ENCODE measurements at places on chromosomes 4 and X. TPM values are rescaled to one million over a fixed set of nuclear protein-coding genes. Genes with fewer than 3 reads are reported as not detected.

GRCh38 chrX:11509786-11510185, 155.9 kb downstream of the ARHGAP6 start:
- DNase-seq: no peak

Gene BRS3
- total RNA-seq: not detected

Gene F8A1
- total RNA-seq: 13.9 TPM

- DNase-seq: no peak
Observed at GRCh38 chrX:125382148-125382628, 62.5 kb downstream of the TEX13C start.

DNA sequence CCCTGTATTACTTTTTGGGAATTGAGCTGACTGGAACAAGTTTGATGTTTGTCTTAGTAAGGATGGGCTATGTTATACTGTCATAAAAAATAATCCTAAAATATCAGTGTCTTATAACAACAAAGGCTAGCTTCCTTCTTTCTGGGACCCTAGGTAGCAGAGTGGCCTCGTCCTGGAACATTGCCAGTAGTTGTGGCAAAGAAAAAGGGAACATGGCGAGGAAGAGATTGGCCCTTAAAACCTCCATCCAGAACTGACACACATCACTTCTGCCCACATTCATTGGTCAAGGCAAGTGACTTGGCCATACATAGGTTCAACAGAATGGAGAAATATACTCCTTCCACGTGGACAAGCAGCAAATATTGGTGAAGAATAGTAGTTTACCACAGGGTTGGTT, 287.9 kb downstream of the PPP1R2C start:
- DNase-seq: no peak

Gene C4orf50
- total RNA-seq: 0.06 TPM

DNA sequence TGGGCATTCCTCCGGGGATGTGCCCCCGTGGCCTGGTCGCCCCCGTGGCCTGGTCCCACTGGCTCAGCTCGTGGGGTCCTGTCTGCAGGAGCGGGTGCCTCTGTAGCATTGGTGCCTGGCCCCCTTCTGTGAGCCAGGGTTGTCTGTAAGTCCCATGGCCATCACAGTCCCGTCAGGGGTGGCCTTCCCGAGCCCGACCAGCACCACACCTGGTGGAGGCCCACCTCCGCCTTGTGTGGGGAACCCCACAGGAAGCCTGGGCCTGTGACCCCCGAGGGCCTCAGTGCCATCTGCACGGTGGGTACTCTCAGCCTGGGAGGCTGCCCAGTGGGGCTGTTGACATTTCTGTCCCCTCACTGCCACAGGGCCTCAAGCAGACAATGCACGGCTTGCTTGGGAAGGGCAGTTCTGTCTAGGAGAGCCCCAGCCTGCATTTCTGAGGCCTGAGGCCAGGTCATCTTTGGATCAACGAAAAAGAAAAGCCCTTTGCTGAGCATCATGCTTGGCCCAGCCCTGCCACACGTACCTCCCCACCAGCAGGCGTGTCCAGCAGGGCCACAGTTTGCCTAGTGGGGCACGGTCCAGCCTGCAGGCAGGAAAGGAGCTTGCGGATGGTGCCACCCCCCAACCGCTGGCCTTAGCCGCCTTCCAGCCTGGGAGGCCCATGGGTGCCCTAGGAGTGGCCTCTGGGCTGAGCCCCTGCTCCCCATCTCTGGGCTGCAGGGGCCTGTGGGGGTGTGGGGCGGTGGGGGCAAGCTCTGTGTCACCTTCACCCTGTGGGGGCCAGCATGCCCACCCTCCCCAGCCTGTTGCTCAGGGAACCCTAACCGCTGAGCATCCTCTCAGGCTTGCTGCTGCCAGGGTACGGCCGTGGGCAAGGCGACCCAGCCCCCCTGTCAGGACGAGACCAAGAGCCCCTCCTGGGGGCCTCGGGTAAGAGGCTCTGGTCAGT, 23.2 kb downstream of the NKX1-1 start:
- DNase-seq: peak; percentile 46

GRCh38 chrX:20487227-20487626, 220.5 kb upstream of the RPS6KA3 start:
- DNase-seq: no peak

DNA sequence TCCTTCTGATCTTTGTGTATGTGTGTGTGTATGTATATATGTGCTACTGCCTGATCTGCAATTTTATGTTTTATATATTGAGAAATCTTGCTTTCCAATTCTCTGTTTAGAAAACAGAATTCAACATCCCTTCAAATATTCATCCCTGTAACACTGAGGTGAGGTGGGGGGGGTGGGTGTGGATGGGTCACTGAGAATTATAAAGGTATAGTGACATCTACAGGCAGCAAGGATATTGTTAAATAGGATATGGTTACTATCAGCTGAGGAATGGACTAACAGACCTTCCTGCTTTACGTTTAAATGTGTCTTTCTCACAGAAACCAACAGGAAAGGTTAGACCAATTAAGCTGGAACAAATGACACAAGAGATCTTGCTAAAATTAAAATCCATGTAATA, 19.0 kb upstream of the MAGEB2 start:
- no peak for DNase-seq

Gene CHRDL1
- 0.56 TPM for total RNA-seq

Gene NPFFR2
- total RNA-seq: not detected

DNA sequence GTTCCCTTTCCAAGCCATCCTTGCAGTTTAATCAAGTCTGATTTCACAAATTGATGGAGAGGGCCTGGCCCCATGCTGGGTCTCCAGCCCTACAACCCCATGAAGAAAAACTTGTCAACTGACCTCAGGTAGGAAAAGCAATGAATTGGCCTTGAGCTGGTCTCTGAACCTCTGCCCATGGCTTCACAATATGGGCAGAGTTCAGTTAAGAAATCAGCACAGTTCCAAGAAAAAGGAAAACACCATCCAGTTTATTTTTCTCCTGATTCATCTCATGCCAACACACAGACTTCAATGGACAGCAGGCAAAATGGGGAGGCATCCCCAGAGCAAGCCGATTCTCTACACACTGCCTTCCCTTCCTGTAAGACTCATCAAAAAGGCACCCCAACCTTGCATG, 3.3 kb downstream of the RIPPLY1 start:
- no peak for DNase-seq

Gene GPC3
- 0.56 TPM for total RNA-seq

All from right lobe of liver (tissue), 6 donors.